ENCODE measurements at places on chromosomes 7 and 10.

- DNase-seq, result no peak
Observed at GRCh38 chr10:42738679-42739078, 43.9 kb upstream of the BMS1 start.

- no peak for DNase-seq
Observed at GRCh38 chr10:94344522-94345122, 18.1 kb downstream of the NOC3L start.

DNA sequence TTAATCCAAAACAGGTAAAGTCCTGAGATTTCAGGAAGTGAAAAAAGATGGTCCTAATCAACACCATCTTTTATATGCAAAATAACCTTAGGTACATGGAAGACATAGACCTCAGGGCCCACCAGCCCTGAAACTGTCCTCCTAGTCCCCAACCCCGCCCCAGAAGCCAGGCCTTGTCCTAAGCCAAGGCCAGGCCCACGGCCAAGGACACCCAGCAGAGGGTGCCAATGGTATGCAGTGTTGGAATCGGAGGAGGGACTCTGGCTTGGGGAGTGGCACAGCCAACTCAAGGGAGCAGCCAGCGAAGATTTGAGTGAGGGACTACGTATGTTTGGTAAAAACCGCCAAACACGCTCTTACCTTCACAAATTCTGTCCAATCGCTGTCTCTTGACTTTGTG lies 96.7 kb downstream of the ZRANB1 start:
- no peak for DNase-seq

GRCh38 chr7:148535217-148535616 lies 55.3 kb upstream of the C7orf33 start:
- no peak for DNase-seq

DNA sequence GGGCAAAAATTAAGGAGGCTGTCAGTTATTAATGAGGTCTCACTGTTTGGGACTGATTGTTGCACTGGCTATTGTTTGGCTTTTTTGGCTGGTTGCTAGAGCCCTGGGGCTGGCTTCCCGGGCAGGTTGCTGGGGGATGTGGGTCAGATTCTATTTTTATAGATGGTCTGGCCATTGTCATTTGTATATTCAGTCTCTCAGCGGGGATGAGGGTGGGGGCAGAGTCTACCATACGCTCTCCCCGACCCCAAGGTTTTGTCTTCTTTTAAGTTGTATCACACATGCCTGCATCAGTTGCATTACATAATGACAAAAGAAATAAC lies 84.3 kb upstream of the GRB10 start:
- no peak for DNase-seq

DNA sequence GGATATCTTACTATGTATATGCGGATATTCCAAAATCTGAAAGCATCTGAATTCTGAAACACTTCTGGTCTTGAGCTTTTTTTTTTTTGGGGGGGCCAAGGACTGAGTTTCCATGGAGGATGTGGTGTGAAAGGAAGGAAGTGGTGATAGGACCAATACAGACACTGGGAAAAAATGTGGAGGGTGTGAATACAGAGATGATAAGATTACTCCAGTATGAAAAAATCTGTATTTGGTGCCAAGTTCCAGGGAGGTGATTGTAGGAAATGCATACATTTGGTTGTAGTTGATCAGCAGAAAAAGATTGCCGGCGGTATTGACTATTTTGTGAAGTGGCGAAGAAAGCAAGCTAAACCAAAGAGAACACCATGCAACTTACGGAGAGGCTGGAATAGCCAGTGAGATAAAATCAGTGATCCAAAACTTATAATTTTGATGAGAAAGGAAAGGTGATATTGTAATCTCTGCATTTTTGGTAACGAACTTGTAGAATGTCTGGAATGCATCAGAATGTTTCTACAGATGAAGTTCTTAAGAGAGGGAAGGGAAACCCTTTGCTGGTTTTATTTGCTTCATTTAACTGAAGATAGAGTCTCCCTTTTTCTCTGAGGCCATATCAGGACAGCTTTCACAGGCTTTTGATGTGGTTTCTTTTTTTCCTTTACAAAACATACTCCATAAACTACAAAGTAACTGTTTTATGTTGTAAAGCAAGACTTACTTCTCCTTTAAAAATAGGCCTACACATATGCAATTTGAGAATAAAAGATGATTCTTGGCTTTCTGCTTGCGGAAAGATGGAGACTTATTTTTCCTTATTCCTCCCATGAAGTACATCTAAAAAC lies 6.0 kb downstream of the WDR37 start:
- DNase-seq, result no peak

GRCh38 chr10:109393425-109393824 lies 529.9 kb downstream of the XPNPEP1 start:
- no peak for DNase-seq

DNA sequence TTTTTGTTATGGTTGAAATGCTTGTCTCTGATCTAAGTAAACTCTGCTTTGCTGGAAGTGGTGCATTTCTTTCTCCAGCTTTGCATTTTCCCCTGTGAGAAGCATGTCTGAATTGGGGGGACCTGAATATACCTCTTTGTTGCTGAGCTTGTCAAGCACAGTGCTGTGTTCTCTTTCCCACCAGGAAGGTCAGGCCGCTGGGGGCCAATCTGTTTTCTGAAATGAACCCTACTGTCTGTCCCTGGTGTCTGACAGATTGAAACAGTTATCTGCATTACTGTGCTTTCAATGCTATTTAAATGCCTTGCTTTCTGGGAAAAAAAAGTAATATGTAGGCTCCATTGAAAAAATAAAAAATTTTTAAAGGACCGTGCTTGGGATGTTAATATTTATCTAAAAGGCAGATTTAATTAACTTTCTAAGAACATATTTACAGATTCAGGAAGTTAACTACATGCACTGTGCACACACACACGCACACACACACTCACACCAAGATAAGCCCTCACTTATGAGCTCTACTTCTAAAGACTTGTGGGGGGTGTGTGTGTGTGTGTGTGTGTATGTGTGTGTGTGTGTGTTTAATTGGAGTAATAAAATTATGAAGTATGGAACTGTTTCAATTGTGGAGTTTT lies 127.0 kb upstream of the FZD1 start:
- DNase-seq, result no peak

- no peak for DNase-seq
Observed at GRCh38 chr7:64873155-64873500, 29.9 kb upstream of the ZNF273 start.

DNA sequence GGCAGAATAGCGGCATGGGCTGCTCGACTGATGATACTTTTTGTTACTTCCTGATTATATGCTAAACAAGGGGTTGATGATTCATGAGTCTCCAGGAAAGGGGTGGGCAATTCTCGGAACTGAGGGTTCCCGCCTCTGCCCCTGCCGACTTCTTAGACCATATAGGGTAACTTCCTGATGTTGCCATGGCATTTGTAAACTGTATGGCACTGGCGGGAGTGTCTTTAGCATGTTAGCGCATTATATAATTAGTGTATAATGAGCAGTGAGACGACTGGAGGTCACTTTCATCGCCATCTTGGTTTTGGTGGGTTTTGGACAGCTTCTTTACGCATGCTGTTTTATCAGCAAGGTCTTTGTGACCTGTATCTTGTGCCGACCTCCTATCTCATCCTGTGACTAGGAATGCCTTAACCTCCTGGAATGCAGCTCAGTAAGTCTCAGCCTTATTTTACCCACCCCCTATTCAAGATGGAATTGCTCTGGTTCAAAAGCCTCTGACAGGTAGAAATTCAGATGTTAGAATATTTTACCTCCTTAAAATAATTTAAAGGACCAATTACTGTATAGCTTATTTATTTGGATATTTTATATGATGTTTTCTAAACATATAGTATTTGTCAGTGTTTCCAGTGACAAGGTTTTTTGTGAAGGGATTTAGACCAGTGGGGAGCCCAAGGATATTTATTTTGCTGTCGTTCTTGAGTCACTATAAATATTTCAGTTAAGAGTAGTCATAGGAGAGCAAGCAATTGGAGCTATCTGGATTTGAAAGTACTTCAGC lies 90.1 kb upstream of the PIK3CG start:
- DNase-seq, result no peak

DNA sequence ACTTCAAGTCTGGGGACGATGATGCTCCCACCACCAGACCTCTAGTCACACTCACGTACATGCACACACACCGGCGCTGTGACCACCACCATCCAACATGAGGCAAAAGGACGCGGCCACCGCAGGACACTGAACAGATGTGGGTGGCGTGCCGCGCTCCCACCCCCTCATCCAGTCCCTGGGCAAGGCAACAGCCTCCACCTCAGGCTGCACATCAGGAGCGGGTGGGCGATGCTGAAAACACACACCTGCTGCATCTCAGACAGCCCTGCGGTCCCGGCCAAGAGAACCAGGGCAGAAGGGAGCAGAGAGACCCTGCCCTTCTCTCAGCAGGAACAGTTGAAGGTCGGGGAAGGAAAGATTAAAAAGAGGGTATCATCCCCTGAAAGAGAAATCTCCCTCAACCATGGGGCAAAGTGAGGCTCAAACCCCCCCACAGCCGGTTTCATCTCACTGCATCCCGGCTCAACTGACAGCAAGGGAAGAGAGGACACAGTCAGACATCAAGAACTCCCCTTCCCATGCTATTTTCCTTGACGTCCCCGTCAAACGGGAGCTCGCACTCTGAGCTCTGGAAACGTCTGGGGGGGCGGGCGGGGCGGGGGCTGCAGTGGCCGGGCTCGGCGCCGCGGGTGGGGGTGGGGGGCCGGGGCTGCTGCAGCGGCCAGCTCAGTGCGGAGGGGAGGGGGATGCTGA lies 1.1 kb downstream of the CAMK2G start:
- no peak for DNase-seq

All from NCI-H446 (cell line).